ENCODE measurements at places on chromosomes 1 and 21. TPM values are rescaled to one million over a fixed set of nuclear protein-coding genes. Genes with fewer than 3 reads are reported as not detected.

DNA sequence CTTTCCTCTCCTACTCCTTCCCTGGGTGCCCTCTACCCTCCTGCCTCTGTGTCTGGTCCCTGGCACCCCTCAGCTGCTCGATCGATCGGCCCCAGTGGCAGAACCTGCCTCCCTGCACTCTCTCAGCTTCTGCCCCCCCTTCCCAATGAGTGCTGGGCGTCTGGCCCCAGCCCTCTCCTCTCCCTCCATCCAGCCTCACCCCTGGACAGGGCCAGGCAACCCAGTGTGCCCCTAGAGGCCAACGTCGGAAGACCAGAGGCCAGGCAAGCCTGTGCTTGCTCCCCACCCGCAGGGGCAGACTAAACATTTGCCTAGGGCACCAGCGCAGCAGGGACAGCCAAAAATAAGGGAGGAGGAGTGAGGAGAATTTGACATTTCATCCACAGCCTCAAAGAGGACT, 43.5 kb downstream of the LGR6 start:
- peak; percentile 26 for DNase-seq

DNA sequence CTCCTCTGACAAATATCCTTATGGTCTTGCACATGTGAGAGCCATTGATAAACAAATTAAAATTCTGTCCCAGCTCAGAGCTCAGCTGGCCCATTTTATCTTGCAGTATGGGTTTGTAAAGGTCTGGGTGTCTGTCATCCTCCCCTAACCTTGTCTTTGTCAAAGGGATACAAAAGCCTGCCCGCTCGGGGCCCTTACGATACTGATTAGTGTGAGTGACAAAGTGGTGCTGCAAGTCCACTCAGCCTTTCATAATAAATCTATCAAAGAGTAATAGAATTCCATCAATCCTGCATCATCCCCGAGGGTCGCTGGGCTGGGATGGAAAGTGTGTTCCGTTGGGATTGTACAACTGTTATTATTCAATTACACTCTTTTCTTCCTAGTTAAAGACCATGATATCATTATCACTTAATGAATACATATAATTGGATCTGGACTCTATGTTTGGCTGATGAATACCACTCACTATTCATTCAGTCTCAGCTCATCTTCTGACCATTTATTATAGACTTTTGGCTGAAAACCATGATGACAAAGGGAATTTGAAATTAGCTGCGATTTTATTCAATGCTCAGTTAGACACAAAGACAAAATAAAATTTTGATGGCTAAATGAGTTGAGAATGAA, 122.5 kb upstream of the FOXD3 start:
- no peak for DNase-seq

The TBX19 gene
- 0.22 TPM for total RNA-seq

The FASLG gene
- total RNA-seq: not detected

The ZNF593OS gene
- not detected for total RNA-seq

- DNase-seq: no peak
These were observed 2.2 kb downstream of the GAS5 start for GRCh38 chr1:173865468-173866164.

GRCh38 chr1:219650880-219651279, 38.0 kb upstream of the ZC3H11B start:
- no peak for DNase-seq

GRCh38 chr1:78040484-78041089, 5.2 kb upstream of the GIPC2 start:
- DNase-seq: no peak
